ENCODE measurements at places on chromosomes 12 and 14. TPM values are rescaled to one million over a fixed set of nuclear protein-coding genes. Genes with fewer than 3 reads are reported as not detected.

- DNase-seq, result no peak
These were observed 305.6 kb downstream of the RAD51B start for GRCh38 chr14:68124979-68125731.

GRCh38 chr12:85558684-85559083 is 277.5 kb downstream of the RASSF9 start:
- no peak for DNase-seq

DNA sequence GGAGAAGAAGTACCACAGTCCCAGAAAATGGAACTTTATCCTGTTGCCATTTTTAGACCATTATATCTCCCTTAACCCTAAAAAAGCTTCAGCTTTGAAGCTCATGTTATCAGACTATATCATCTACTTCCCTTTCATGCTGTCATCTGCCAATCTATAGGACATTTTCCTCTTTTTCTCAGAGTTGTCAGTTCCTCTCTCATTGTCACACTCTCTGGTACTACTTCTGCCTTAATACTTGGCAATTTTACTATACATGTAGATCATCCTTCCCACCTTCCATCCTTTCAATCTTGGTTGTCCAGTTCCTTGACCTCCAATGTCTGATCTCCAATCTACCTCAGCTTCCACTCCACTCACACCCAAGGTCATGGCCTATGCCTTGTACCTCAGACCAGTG is 57.4 kb downstream of the SLC15A5 start:
- DNase-seq, result no peak

DNA sequence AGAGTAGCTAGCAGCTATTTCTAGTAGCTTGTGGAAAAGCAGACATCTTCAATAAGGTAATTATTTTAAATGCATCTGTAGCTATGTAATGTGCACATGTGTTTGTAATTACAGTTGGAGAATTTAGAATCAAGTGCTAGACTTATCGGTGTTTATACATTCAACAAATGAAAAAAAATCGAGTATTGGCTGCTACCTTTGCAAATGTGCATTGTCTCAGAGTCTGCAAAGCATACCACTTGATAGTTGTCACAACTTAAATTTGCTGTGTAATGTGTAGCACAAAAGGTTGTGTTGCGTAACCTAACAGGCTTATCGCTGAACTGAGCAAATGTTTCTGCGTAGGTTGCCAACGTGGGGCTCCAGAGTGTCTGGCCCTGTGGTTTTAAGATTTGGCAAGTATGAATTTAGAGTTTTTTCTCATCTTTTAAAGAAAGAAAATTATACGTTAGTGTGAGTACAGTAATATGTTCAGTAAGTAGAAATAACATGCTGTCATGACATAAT is 44.3 kb downstream of the TMTC2 start:
- DNase-seq, result no peak

CPNE6 gene
- total RNA-seq, result not detected
